ENCODE measurements at places on chromosomes 7 and 10.
A peak's percentile ranks its signal among the peaks of the same experiment; 100 is the strongest.

GRCh38 chr10:35685402-35685801 is 43.3 kb upstream of the FZD8 start:
- DNase-seq: no peak

GRCh38 chr10:130739757-130740145 is 571.8 kb downstream of the TCERG1L start:
- no peak for DNase-seq

DNA sequence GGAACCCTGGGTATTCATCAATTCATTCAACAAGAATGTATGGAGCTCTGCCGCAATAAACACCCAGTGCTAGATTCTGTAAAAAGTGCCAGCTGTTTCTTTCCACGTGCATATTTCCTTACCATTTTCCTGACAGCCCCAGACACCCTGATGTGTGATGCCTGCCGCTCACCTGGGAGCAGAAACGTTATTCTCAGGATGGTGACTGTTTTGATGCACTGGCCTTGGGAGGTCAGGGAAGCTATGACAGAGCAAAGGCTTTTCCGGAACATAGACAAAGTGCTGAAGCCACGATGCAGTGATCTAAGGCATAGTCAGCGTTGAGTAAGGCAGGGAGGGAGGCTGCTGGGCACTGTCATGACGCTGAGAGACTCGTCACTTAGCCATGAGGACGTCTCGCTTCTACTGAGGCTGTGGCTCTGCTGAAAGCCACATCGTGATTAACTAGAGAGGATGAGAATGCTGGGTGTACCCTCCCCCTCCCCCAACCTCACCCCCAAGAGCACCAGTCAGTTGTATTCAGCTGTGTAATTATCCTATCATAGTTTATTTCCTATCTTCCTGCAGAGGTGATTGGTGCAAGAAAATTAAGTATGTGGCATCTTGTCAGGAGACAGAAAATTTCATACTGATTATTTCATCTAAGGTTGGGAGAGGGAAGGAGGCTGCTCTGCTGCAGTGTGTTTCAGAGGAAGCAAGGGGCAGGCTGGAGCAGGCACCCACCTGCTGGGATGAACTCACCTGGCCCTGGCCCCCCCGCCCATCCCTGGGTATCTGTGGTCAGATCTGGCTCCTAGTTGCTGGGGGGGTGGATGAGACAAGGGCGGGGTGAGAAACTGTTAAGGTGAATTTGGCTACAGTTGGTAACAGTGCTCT is 48.8 kb upstream of the SMNDC1 start:
- no peak for DNase-seq

DNA sequence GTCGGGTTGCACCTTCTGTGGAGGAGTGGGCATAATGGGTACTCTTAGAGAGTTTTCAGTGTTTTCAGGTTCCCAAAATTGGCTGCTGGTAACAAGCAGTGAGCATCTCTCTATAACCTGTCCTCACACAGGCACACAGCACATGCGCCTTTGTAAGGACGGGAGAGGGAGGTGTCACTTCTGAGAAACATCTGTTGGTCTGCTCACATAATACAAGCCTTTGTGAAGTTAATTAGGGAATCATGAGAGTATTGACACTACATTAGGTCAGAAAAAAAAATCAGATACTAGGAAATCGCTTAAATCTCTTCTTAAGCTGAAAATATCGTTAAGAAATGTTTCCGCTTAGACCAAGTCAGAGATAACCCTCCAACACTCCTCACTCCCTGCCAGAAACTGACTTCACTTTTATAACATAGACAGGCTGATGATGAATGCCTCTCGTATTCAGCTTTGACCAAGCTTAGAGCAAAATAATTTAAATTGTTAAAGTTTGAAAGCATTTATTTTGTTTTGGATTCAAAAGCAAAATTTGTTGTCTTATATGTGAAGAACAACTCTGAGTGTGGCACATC is 769.7 kb downstream of the TNS3 start:
- DNase-seq: no peak

DNA sequence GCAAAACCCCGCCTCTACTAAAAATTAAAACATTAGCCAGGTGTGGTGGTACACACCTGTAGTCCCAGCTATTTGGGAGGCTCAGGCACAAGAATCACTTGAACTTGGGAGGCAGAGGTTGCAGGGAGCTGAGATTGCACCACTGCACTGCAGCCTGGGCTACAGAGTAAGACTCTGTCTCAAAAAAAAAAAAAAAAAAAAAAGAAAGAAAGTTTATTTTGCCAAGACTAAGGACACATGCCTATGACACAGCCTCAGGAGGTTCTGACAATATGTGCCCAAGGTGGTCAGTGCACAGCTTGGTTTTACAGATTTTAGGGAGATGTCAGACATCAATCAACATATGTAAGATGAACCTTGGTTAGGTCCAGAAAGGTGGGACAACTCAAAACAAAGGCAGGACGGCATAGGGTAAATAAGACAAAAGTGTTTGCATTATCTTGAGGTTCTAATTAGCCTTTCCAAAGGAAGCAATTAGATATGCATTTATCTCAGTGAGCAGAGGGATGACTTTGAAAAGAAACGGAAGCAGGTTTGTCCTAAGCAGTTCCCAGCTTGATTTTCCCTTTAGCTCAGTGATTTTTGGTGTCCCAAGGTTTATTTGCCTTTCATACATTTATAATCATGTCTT is 20.7 kb upstream of the OTUD1 start:
- no peak for DNase-seq

GRCh38 chr10:71088054-71088453 is 124.3 kb upstream of the UNC5B start:
- DNase-seq: no peak

DNA sequence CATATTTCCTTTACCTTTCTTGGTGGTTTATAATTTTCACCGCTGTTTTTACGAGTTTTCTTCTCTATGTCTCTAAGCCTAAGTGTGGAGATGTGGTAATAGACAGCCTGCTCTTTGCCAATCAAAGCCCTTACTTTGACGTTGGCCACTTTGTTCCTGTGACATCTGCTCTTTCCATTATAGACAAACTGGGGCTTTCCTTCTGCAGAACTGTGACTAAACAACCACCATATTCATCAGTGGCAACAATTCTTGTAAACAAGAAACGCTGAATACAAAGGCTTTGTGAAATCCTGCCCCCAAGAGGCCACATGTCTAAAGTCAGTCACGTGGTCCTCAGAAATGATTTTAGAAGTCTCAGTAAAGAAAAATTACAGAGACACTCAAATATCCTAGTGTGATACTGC is 59.6 kb upstream of the CAPZA2 start:
- peak; percentile 28 for DNase-seq

GRCh38 chr10:78028438-78029268 is 662 bp downstream of the POLR3A start:
- DNase-seq: no peak

- DNase-seq: no peak
Measured at GRCh38 chr7:6151994-6152735, 120.3 kb downstream of the CYTH3 start.

- no peak for DNase-seq
Measured at GRCh38 chr10:89655722-89656121, 10.7 kb upstream of the PANK1 start.

- DNase-seq: no peak
Measured at GRCh38 chr10:74011017-74011416, 13.1 kb downstream of the VCL start.

DNA sequence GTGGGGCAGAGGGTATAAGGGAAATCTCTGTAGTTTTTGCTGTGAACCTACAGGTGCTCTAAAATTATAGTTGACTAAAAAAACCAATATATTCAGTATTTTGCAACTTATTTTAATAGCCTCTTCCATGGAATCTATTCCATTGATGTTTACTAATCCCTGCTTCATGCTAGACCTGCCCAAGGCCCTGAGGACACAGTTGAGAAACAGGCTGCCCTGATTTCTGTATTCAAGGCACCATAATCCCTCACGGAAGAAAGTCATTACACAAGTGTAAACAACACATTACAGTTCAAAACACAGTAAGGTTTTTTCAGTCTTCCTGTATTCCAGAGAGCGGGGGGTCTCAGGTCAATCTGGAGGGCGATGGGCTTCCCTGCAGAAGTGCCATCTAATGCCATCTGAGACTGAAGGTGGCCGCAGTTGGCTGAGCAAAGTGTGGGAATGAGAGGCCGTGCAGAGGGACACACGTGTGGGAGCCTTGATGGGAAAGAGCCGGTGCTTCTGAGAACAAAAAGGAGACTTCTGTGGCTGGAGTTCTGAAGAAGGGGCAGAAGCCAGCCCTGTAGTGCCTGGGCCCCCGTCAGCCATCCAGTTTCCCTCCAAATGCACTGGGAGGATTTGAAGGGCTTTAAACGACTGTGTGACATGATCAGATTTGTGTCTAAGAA is 146.9 kb downstream of the PTPN20 start:
- DNase-seq: no peak

DNA sequence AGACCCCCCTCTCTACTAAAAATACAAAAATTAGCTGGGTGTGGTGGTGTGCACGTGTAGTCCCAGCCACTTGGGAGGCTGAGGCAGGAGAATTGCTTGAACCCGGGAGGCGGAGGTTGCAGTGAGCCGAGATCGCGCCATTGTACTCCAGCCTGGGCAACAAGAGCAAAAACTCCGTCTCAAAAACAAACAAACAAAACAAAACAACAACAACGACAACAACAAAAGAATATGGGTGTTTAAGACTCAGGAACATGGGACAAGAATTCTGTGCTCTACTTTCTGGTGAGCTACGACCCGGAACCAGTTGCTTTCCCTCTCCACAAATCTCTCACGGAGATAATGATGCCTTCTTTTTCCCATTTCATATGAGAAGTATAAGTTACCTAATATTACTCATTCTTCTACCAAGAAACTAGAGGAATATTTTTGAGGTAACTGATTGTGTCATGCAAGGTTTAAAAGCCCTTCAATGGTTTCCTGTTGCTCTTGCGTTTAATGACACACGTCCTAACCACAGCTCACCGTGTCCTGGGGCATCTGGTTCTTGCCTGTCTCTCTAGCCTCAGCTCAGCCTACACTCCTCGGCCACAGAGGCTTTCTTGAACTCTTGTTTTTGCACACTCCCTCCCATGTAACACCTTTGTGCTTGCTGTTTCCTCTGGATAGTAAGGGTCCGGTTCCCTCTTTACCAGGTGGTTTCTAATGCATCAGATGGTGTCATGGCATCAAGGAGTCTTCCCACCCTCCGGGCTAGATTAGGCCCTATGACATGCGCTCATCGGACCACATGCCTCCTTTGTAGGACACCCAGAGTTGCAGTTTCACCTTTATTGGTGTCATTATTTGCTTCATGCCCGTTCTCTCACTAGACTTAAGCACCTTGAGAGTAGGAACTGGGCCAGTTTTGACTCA is 67.5 kb downstream of the PFKFB3 start:
- DNase-seq: no peak

GRCh38 chr10:79488336-79488735 is 24.0 kb upstream of the EIF5AL1 start:
- DNase-seq: peak; percentile 54

GRCh38 chr7:66187905-66188304 is 17.2 kb upstream of the TPST1 start:
- peak; percentile 44 for DNase-seq

GRCh38 chr10:27190508-27190907 is 35.4 kb downstream of the MASTL start:
- no peak for DNase-seq

GRCh38 chr7:101978683-101979082 is 161.3 kb downstream of the CUX1 start:
- DNase-seq: no peak

DNA sequence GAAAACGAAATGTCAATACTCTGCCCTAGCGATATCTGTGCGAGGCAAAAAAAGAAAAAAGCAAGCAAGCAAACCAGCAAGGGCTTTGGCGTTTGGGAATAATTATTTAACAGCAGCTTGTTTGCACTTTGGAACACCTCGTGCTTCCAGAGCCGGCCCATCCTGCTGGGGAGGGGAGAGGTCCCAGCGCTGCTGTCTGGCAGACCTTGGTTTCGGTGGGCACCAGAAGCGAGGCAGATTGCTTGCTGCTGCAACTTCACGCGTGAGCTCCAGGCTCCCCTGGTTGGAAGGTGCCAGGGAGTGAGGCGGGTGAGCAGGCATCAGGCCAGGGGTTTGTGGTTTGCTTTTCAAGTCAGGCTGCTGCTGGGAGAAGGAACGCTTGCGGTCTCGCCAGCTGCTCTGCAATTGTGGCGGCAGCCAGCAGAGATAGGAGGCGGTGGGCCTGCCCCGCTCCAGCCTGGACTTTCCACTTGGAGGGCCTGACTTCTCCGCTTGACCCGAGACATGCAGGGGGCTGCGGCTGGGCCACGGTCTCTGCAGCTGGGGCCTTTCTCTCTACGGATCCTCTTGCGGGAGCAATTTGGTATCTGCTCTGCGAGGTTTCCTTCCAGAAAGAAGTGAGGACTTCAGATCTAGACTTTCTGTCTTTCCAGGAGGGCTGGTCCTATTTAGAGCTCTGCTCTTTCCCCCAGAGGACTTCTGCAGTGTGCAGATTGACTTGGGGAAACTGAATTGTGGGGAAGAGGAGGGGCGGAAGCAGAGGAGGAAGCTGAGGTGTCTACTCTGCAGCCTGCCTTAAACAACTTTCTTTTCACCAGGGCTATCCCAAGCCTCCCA is 131.4 kb downstream of the PRPF18 start:
- peak; percentile 65 for DNase-seq

DNA sequence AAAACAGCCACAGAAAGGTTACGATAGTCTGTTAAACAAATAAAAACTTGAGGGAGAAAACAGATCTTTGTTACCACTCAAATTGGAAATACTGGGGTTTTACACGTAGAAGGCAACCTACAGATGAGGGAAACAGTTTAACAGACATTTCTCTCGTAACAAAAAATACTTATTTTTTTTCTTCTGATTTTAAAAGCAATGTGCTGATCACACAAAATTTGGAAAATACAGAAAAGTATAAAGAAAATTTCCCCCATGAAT is 211.7 kb downstream of the FAM107B start:
- no peak for DNase-seq

GRCh38 chr10:89452193-89452592 is 37.8 kb downstream of the IFIT5 start:
- no peak for DNase-seq

DNA sequence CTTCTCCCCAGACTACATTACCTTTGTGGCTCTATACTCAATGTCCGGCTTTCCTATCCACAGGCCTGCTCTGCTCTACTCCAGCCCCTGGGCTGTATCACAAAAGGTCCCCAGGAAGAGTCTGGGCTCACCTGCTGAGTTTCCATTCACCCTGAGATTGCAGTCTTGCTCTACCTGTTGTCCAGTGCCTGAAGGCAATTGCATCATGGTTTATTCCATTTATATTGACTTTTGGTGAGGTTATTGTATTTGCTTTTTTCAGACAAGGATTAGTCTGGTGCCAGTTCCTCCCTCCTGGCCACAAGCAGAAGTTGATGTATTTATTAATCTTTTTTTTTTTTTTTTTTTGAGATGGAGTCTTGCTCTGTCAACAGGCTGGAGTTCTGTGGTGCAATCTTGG is 273.1 kb downstream of the XPNPEP1 start:
- DNase-seq: no peak

GRCh38 chr7:132558815-132559214 is 17.5 kb downstream of the PLXNA4 start:
- no peak for DNase-seq

DNA sequence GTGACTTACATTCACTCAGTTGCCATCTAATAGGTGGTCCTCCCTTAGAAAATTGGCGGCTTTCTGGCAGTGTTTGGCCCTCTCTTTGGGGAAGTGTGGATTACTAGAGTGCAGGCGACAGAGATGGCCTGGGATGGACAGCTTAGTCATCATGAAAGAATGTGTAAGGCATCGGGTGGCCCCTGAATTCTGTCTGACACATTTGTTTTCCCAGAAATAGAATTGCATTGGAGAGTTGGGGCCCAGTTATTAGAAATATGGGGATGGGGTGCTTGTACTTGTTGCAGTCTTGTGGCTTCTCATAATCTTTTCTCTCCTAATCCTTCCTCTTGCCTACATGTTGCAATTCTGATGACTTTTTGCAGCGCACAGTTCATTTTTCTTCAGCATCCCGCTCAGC is 13.8 kb downstream of the TCF7L2 start:
- no peak for DNase-seq

- no peak for DNase-seq
Measured at GRCh38 chr10:21954690-21955089, 48.8 kb downstream of the DNAJC1 start.

Data from gastrocnemius medialis (tissue), 4 donors.